Fibroblast of skin of right quadriceps (primary cell): ENCODE measurements at places on chromosomes 3 and 15.

- DNase-seq, result no peak
Observed at GRCh38 chr3:50242381-50242770, 6.4 kb downstream of the GNAI2 start.

- peak; percentile 82 for DNase-seq
Observed at GRCh38 chr15:68644083-68644904, 65.5 kb downstream of the CORO2B start.

DNA sequence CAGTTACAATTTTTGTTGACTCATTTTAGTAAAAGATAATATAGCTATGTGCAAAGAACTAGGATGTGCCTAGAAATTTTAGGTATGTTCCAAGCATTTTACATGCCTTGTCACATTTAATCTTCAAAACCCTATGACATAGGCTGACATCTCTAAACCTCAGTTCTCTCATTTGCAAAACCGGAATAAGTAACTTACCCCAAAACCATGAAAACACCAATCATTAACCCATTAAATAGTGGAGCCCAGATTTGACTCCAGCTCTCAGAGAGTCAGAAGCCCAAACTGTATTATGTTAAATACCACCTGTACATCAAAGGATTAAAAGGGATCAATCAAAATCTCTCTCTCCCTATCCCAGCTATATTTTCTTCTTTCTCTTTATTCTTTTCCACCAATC, 36.6 kb downstream of the GSK3B start:
- DNase-seq, result no peak

- no peak for DNase-seq
Observed at GRCh38 chr3:105375750-105376511, 9.2 kb downstream of the ALCAM start.

DNA sequence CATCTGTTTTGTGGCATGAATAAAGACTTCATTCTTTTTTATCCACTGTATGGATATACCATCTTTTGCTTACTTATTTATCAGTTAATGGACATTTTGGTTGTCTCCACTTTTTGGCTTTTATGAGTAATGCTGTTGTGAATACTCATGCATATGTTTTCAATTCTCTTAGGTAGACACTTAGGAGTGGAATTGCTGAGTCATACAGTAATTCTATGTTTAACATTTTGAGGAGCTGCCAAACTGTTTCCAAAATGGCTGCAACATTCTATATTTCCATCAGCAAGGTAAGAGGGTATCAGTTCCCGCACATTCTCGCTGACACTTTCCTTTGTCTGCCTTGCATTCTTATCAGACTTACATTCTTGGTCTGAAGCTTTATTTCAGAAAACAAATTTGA, 191.1 kb downstream of the WNT5A start:
- peak; percentile 86 for DNase-seq

DNA sequence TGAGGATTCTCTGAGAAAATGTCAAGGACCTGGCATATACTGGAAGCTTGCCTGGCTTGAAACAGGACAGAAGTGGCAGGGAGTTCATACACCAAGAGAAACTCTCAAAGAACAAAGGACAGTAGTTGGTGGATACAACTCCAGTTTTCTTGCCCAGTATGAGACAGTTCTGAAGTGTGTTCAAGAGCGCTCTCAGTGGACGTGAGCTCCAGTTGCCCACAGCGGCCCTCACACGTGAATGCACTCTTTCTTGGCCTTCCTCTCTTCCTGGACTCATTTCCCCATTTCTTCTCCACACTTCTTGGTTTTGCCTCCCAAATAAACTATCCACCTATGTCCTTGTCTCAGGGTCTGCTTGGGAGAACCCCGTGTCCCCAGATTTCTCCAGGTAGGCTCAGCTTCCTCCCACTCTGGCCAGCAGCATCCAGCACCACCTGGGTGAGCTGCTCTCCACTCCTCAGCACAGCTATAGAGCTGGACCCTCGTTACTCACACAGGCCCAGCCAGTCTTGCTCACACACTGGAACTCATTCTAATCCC, 54.5 kb downstream of the DCLK3 start:
- no peak for DNase-seq
